ENCODE measurements at places on chromosomes 4 and X.

- DNase-seq = no peak
Observed at GRCh38 chr4:67161311-67161710, 384.0 kb downstream of the CENPC start.

DNA sequence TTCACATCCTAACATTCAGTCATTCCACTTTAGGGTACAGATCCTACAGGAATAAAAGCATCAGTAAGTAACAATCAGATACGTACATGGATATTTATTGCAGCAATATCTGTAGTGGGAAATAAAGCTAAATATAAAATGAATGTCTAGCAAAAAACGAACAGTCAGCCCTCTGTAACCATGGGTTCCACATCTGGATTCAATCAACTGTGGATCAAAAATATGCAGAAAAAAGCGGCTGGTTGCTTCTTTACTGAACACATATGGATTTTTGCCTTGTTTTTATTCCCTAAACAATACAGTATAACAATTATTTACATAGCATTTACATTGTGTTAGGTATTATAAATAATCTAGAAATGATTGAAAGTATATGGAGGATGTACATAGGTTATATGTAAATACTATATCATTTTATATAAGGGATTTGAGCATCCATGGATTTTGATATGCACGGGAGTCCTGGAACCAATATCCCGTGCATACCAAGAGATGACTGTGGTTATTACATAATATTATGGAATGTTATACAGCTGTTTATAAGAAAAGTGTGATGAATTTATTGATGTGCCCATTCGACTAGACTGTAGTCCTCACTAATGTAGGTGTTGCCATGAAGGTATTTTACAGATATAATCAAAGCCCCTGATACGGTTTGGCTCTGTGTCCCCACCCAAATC lies 132.8 kb downstream of the ARHGEF9 start:
- DNase-seq = no peak

DNA sequence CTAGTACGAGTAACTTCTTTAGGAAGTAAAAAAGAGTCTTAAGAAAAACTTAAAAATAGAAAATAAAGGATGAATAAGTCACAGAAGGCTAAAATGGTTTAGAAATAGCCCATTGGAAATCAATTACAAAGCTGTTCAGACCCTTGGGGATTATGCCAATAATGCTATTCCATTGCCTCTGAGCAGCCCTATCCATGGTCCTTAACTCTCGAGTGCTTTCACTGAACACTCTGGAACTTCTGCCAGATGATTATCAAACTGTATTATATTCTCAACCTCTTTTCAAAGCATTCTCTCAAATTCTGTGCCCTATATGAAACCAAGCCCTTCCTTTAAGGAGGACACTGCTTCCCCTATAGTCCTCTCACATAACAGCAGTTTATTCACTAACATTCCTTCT lies 17.0 kb downstream of the SLC9B1 start:
- DNase-seq = no peak

- DNase-seq = peak; percentile 85
Observed at GRCh38 chr4:139593091-139593564, 37.1 kb upstream of the SETD7 start.

DNA sequence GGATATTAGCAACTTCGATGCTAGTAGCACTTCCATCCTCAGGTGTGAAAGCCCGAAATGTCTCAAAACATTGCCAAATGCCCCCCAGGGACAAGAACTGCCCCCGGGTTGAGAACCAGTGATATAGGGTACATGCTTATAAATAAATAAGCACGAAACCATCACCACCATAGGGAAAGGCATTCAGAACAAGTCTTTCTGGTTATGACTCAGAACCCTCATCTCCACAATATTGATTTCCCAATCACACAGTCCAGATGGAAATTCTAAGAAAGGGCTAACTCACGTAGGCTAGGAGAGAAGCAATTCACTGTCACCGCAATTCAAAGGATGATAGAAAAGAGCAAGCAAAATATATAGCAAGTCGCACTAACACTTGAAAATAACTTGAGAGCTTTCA lies 84.8 kb downstream of the ANOS1 start:
- no peak for DNase-seq

GRCh38 chr4:38132843-38133662 lies 172.9 kb downstream of the PTTG2 start:
- no peak for DNase-seq

DNA sequence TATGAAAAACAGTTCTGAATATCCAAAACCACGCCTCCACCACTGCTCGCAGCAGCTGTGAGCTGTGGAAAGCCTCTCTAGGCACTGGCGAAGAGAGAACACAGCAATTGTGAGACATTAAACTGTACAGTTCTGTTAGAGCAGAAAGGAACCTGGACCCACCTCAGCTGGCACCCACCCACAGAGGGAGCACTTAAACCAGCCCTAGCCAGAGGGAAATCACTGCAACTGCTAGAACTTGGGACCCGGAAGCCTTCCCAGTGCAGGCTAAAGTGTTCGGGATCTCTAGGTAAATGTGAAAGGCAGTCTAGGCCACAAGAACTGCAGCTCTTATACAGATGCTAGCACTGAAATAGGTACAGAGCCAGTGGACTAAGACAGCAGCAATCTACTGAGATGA lies 308.8 kb downstream of the PRR32 start:
- no peak for DNase-seq

DNA sequence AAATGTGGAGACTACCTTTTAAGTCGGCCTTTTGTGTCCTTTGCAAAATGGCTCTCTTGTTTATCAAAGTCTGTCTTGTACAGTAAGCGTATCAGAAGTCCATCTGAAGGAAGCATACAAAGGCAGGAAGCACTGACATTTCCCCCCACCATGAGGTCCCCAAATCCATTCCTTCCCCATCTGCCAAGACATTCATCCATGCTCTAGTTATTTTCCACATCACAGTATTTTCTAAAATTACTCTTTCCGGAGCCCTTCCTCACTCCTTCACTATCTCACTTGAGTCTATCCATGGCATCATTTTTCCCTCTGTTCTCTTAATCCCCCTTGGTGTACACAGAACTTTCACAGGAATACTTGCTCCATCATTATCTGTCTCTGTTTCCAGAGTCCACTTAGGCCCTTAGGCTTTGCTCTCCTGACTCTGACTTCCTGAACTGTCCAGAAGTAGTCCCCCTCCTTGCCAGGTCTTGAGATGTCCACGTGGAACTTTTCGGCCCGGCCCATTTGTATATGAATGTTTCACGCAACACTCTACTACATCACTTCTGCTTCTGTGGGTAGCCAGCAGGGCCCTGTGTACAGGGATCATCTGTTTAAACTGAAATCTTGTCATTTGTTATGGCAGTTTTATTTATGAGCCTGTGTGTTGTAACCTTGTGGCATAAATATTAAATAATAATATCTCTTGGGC lies 2.1 kb downstream of the SEL1L3 start:
- no peak for DNase-seq

DNA sequence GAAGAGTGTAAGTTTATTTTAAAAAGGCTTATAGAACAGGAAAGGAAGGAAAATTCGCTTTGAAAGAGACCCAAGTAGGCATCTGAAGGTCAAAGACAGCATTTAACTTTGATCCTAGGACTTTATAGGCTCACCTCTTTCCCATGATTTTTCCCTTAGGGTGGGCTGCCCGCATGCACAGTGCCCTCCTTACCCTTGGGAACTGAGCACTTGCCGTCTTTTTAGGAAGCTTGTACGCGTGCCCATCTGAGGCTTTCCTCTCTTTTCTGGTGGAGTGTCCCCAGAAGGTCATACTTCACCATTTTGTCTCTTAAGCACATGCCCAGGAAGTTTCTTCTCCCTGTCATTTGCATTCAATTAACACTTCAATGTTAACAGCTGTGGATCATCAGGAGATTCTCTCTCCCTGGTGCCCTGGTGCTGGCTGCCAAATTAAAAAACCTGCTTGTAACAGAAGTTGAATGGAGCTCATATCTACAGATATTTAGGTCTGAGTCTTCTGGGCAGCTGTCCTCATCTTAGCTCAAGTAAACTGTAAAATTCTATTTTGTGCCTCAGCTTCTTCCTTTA lies 38.4 kb upstream of the IL9R start:
- no peak for DNase-seq

DNA sequence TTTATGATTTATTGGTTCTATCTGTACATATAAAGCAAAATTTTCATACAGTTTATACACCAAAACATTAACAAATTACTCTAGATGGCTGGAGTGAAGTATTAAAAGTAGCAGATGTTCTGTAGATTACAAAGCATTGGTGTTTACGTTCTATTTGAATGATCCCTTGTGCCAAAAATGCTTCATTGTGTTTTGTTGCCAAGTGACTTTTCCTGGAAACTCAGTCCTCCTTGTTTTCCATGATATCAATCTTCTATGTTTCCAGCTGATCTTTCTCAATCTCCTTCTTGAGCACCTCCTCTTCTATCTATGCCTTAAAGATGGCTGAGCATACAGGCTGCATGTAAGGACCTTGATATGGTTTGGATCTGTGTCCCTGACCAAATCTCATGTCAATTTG lies 263.6 kb upstream of the CTSO start:
- no peak for DNase-seq

GRCh38 chr4:123120473-123120872 lies 198.1 kb upstream of the NUDT6 start:
- peak; percentile 67 for DNase-seq

DNA sequence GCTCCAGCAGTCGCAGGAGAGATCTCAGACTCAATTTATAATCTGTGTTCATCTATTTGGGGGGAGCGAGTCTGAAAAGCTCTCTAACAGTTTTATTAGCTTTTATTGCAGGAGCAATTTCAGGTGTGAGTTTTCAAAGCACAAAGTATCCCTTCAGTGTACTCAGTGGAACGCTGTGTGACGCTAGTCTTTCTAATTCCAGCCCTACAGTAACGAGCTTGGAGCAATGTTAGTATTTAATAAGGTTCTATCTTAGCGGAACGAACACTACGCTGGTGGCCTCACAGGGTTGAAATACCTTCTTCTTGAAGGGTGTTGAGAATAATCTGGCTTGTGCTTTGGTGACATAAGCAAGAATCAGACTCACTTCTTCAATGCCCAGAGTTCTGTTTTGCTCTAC lies 8.4 kb downstream of the HS3ST1 start:
- no peak for DNase-seq

- DNase-seq = no peak
Observed at GRCh38 chr4:7539659-7540058, 104.9 kb upstream of the PSAPL1 start.

DNA sequence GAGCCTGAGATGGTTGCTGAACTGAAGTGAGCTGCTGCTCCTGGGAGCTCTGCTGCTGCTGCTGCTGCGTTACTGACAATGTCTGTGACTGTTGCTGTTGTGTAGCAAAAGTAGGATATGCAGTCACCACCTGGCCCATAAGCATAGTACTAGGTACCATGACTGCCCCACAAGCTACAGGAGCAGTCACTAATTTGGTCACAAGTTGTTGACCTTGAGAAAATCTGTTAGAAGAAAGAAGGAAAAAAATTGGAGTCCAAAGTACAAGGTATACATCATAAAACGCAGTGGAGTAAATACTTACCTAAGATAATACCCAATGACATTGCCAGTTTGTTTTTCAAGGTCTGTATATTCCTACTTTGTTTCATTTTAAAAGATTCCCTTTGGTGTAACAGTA lies 42.6 kb downstream of the TMEM165 start:
- no peak for DNase-seq

DNA sequence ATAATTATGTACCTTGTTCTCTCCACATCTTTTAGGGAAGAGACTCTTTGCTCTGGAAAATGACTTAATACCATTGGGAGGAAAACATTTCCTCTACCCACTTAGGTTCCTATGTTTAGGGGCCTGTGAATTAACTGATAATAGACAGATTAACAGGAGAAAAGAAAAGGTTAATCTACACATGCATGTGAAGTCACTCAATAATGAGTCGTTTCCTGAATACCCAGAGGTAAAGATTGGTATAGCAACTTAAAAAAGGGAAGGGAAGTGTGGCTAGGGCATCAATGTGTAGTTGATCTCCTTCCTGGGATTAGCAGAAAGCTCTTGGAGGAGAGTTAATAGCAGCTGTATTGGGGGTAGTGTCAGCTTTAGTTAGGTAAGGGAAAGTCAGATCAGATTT lies 419.5 kb upstream of the ATOH1 start:
- DNase-seq = no peak

DNA sequence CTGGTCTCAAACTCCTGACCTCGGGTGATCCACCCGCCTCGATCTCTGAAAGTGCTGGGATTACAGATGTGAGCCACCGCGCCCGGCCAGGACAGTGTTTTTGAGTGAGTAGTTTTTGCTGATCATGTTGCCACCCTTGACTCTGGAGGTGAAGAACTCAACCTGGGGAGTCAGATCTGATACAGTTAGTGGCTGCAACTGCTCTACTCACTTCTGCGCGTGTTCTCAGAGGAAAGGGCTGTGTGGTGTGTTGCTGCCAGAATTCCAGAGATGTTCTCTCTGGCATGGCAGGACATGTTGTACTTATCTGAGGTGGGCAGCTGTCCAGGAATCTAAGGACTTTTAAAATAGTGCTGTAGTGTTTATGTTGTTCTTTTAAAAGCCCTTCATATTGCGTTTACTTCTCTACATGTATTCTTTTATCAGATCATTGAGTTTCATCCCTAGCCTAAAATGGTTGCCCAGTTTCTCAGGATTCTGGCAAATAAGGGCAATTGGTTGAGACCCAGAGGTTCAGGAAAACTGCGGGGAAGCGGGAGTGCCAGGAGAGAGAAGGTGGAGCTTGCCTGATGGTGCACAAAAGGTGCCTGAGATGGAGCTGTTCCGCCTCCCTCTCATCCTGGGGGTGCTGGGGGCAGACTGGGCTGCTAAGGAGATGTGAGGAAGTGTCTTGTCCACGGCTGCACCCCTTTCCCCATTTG lies 97.7 kb downstream of the ARHGAP10 start:
- DNase-seq = peak; percentile 46

DNA sequence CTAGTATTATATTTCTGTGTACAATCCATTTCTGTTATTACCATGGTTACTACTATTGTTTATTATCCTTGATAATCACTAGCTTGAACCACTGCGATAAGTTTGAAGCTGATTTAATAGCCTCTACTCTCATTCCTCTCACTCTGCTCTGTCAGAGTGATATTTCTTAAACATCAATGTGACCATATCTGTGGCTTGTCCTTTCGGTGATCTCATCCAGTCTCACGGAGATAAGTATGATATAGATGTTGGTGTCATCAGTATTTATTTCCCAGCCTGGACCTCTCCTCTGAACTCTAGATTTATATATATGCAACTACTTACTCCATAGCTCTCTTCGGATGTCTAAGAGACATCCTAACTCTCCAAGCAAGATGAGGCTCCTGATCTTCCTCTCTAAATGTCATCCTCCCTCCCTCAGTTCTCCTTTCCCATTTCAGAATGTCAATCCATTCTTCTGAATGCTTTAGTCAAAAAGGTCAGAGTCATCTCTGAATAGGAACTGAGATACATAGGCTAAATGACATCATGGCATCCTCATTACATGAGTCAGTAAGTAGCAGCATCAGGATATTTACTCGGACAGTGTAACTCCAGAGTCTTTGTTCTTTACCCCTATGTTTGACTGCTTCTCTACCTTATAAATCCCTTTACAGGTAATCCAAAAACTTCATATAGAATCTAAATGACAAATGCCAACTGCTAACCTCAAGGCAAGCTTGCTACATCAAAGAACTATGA lies 129.5 kb downstream of the PACRGL start:
- no peak for DNase-seq

DNA sequence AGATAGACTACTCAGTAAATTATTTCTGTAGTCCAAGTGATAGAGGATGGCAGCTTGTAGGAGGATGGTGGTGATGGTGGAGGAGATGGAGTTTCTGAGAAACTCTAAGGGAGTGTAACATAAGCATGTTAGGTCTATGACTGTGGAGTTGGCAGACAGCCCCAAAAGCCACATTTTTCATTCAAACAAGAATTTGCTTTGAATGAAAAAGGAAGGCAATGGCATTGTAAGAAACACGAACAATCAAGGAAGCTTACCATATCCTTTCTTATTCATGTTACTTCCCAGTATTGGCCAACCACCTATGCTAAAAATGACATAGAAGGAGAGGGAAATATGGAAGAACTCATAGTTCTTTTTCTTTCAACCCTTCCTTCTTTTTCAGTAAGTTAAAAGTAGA lies 18.7 kb upstream of the SEC24B start:
- no peak for DNase-seq
